ENCODE measurements at places on chromosomes 16 and 17. TPM values are rescaled to one million over a fixed set of nuclear protein-coding genes. Genes with fewer than 3 reads are reported as not detected.

The C17orf113 gene
- total RNA-seq, result 0.07 TPM

The TP53TG3C gene
- total RNA-seq, result not detected

The OR3A2 gene
- not detected for total RNA-seq

The LRRC37A3 gene
- 1.6 TPM for total RNA-seq

The TLCD3B gene
- 0.34 TPM for total RNA-seq

The CACNG3 gene
- not detected for total RNA-seq

The UTP18 gene
- 48.6 TPM for total RNA-seq

Data from mammary microvascular endothelial cell (primary cell).